ENCODE measurements at places on chromosomes 3 and 15. TPM values are rescaled to one million over a fixed set of nuclear protein-coding genes. Genes with fewer than 3 reads are reported as not detected.

GRCh38 chr15:65910341-65910740 lies 41.0 kb downstream of the RAB11A start:
- no peak for DNase-seq

DNA sequence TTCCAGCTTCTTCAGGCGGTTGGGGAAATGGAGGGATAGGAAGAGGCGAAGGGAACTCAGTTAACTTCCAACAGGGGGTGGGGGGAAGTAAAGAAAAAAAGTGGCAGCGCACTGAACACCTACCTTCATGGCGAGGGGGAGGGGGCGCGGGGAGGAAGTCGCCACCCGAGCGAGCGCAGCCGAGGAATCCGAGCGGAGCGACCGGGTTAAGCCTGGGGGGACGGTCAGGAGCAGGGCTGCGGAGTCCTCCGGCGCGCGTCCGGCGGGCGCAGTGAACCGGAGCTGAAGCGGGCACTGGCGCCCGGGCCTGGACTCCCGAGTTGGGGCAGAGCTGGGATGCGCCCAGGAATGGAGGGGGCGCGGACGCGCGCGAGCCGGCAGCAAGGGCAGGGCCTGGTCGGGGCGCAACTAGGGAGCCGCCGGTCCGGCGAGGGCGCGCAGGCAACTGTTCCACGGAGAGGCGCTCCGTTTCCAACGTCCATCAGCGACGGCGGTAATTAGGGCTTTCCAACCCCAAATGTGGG lies at the start of gene WNT5A:
Gene WNT5A (minus strand): TSS at position 450 of the 524 bp plus-strand sequence. CDS start 321 bp downstream, at position 129.
- DNase-seq = peak; percentile 53

DNA sequence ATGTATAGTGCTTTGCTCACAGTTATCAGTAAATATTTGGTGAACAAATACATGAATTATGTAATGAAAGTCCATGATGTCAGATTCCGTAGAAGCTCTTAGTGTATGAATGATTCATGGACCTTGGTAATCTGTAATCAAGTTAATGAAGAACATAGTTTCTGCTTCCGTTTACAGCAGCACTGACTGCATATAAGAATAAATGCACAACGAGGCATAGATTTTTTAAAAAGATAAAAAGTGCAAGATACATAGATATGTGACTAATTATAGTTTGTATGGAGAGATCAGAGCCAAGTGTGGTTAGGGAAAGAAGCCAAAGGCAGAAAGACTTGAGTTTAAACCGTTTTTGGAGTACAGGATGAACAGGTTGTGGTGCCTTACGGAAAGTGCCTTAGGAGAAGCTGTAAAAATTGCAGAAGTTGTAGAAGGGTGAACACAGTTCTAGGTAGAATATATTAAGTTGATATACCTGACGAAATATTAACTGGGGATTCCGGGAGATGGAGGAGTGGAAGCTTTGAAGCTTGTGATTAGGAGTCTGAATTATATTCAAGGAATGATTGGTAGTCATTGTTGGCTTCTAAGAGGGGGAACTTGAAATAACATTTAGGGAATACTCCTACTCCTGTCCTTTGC lies 293.1 kb downstream of the NLGN1 start:
- no peak for DNase-seq

- DNase-seq = no peak
These were observed 32.9 kb downstream of the PLCH1 start for GRCh38 chr3:155712008-155712407.

- DNase-seq = no peak
These were observed 58.5 kb upstream of the FAM174B start for GRCh38 chr15:92714077-92714476.

- DNase-seq = no peak
These were observed 48.8 kb downstream of the EPHB3 start for GRCh38 chr3:184610245-184610871.

- DNase-seq = no peak
These were observed 573.4 kb upstream of the DPPA4 start for GRCh38 chr3:109910772-109911171.

- DNase-seq = no peak
These were observed 507.0 kb upstream of the TPRG1 start for GRCh38 chr3:188664795-188665194.

GRCh38 chr3:88044411-88044810 lies 14.4 kb downstream of the CGGBP1 start:
- no peak for DNase-seq

- DNase-seq = no peak
These were observed 115.6 kb downstream of the ETFA start for GRCh38 chr15:76195506-76196268.

DNA sequence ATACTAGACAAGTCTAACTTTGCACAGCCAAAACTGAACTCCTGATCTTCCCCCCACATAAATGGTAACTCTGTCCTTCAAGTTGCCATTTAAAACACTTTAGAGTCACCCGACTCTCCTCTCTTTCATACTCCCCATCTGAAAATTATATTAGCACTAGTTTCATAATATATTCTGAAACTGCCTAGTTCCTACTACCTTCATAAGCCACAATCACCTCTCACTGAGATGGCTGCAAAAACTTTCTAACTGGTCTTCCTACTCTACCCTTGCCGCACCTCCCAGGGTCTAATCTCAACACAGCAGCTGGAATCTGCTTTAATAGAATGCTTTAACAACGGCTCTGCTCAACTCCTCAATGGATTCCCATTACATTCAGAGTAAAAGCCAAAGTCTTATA lies 55.0 kb downstream of the GLB1 start:
- no peak for DNase-seq

- DNase-seq = no peak
These were observed 181.6 kb upstream of the RBMS3 start for GRCh38 chr3:29099296-29099695.

GRCh38 chr3:5122030-5122740 lies at the start of gene ARL8B:
Gene ARL8B (plus strand): TSS chr3:5122292. CDS start chr3:5122466, 174 bp downstream.
- DNase-seq = peak; percentile 91

DNA sequence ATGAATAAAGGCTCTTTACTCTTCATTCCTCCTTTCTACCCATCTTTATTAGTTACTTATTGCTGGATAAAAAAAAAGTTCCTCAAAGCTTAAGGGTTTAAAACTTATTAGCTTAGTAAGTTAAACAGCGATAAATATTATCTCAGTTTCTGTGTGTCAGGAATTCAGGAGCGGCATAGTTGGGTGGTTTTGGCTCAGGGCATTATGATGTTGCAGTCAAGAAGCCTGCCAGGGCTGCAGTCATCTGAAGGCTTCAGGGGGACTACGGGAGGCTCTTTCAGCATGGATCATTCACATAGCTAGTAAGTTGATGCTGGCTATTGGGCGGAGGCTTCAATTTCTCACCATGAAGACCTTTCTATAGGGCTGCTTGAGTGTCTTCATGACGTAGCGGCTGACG lies 1.9 kb upstream of the DLG1 start:
- no peak for DNase-seq

- DNase-seq = no peak
These were observed 35.3 kb upstream of the TUBGCP5 start for GRCh38 chr15:23074684-23075083.

GRCh38 chr15:83657549-83657948 lies 3.6 kb downstream of the ADAMTSL3 start:
- no peak for DNase-seq

DNA sequence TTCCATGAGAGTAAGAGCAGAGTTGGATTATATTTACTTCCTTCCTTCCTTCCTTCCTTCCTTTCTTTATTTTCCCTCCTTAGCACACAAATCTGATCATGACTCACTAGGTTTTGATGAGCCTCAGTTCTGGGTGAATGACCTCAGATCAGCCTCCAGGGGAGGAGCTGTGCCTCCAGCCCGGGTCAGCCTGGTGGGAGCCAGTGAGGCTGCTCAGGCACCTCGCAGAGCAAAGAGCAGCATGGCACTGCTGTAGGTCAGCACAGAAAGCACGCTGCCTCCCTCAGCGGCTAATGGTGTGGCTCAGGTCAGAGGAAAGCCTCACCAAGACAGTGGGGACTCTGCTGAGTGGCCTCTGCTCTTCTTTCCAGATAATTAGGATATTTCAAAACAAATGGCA lies 108.5 kb downstream of the SYNPR start:
- DNase-seq = no peak

- no peak for DNase-seq
These were observed at the start of gene ANKRD63 for GRCh38 chr15:40282869-40283614. Gene ANKRD63 (minus strand): TSS chr15:40283064. CDS start chr15:40282586, 478 bp downstream.

DNA sequence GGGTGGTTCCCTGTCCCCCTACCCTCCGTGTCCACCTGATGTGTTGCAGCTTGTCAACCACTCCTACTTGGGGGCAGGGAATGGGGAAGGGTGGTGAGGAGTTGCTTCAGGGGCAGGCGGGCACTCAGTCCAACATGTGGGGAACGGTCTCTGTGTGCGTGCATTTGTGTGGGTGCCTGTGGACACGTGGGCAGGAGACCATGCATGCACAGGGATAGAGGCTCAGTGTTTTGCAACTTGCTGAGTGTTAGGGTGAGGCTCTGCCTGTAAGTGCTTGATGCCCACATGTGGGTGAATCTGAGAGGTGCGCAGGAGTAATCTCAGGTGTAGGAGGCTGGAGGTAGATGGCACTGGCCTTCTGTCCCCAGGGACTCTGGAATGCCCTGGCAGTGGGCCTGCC lies 24.4 kb upstream of the TMEM115 start:
- no peak for DNase-seq

GRCh38 chr15:64611085-64611725 lies 150.8 kb downstream of the ZNF609 start:
- DNase-seq = no peak

GRCh38 chr3:12875857-12876836 lies 34.8 kb upstream of the RPL32 start:
- DNase-seq = peak; percentile 45

DNA sequence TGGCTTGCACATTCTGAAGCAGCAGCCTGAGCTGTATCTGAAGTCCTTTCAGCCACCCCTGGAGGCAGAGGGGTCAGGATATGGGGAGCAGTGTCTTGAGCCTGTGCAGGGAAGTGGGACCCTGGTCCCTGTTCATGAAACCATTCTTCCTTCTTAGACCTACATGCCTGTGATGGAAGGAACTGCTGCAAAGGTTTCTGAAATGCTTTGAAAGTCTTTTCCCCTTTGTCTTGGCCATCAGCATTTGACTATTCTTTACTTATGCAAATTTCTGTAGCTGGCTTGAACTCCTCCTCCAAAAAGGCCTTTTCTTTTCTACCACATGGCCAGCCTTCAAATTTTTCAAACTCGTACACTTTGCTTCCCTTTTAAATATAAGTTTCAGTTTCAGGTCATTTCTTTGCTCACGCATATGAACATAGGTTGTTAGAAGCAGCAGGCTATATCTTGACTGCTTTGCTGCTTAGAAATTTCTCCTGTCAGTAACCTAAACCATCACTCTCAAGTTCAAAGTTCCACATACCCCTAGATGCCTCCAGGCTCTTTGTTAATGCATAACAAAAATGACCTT lies 62.3 kb downstream of the GALK2 start:
- no peak for DNase-seq

DNA sequence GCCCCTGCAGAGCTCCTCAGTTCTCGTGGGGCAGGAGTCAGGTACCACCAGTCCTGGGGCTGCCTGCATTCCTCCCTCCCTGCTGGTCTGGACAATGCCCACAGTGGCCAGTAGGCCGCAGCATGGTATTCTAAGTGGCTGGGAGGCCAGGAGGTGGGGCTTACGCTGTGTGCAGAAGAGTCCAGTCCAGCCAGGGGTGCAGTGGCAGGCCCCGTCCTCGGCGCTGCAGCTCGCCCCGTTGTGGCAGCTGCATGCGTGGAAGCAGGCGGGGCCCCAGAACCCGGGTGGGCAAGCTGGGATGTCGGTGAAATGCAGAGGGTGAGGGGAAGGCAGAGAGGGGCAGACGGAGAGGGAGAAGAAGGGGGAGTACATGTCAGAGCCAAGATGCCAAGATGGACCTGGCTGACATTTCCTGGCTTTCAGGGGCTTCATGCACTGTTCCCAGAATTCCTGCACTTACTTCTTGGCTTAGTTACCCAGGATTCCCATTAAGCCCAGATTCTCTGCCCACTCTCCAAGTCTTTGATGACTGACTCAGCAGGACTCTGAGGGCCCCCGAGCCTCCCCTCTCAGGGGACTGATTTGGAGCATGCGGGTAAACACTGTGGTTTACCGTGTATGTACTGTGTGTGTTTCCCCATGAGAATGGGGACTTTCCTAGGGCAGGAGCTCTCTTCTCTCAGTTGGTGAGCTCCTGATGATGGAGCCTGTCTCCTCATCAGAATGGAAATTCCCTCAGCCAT lies 47.5 kb downstream of the RAB11A start:
- peak; percentile 38 for DNase-seq

- no peak for DNase-seq
These were observed 474.8 kb upstream of the GBE1 start for GRCh38 chr3:82236257-82236656.

GRCh38 chr3:5972586-5972985 lies 785.1 kb downstream of the EDEM1 start:
- DNase-seq = no peak

- no peak for DNase-seq
These were observed 3.8 kb upstream of the WNT7A start for GRCh38 chr3:13883681-13884080.

GRCh38 chr3:129793319-129793718 lies 100.2 kb downstream of the TMCC1 start:
- DNase-seq = no peak

- peak; percentile 23 for DNase-seq
These were observed 157.8 kb downstream of the TIGIT start for GRCh38 chr3:114451561-114452018.

GRCh38 chr3:30305021-30305420 lies 301.4 kb upstream of the TGFBR2 start:
- no peak for DNase-seq

DNA sequence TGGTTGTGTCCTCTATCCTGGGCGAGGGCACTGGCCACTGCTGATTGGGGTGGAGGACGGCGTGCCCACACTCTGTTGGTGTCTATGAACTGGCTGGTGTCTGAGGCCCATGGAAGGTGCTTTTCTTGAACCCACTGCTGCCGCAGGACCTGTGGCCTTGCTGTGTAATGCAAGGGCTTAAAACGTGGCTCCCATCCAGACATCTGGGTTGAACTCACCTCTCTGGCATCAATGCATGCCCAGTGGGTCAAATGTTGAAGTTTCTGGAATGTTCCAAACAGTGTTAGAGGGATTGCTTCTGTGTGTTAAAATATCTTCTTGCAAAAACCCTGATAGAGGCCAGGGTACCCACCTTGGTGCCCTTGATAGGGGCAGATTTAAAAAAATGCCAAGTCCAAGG lies 42.6 kb downstream of the FAM3D start:
- DNase-seq = no peak

GRCh38 chr15:31372635-31373091 lies 46.0 kb downstream of the KLF13 start:
- peak; percentile 87 for DNase-seq

- no peak for DNase-seq
These were observed 108.0 kb downstream of the SENP2 start for GRCh38 chr3:185693985-185694653.

The UPK1B gene
- total RNA-seq = not detected

The PATL2 gene
- total RNA-seq = 3.7 TPM

The CASR gene
- total RNA-seq = not detected

The BCHE gene
- 2.3 TPM for total RNA-seq

The PLCH1 gene
- total RNA-seq = 0.85 TPM

The IGSF10 gene
- 3.1 TPM for total RNA-seq

The TRH gene
- not detected for total RNA-seq

The PLCD1 gene
- total RNA-seq = 10.3 TPM

The RPLP1 gene
- total RNA-seq = 1,299 TPM

The FRMD4B gene
- 16.1 TPM for total RNA-seq

The ZWILCH gene
- total RNA-seq = 2.0 TPM

The SAXO2 gene
- 2.6 TPM for total RNA-seq

The USP19 gene
- 62.5 TPM for total RNA-seq

The GTF2A2 gene
- 126 TPM for total RNA-seq

The SLC22A14 gene
- total RNA-seq = not detected

Measured in left ventricle myocardium inferior (tissue), 1 donor.